ENCODE measurements at places on chromosomes 16 and 17.

- no peaks in the 10 kb centered on the region for H3K27me3 ChIP-seq
- DNase-seq, result no peak
- no peak overlapping the region for H3K27ac ChIP-seq
- no peak overlapping the region for H3K4me3 ChIP-seq
- peaks cover 6% of the 10 kb centered on the region for H3K36me3 ChIP-seq
These were observed 82.1 kb downstream of the MSI2 start for GRCh38 chr17:57338257-57338914.

- peak overlapping the region; percentile 5 for H3K27ac ChIP-seq
- no peaks in the 10 kb centered on the region for H3K27me3 ChIP-seq
- no peak overlapping the region for H3K4me3 ChIP-seq
- no peak for DNase-seq
- H3K4me1 ChIP-seq, result peaks cover 5% of the 10 kb centered on the region
- peaks cover 6% of the 10 kb centered on the region for H3K36me3 ChIP-seq
These were observed 108.4 kb downstream of the SYCE1L start for GRCh38 chr16:77307426-77308162.

- DNase-seq, result no peak
- H3K27ac ChIP-seq, result no peak overlapping the region
- H3K4me1 ChIP-seq, result no peaks in the 10 kb centered on the region
- H3K27me3 ChIP-seq, result no peaks in the 10 kb centered on the region
These were observed 8.5 kb downstream of the ZC3H18 start for GRCh38 chr16:88578446-88579313.

GRCh38 chr17:75031972-75032719 is 14.6 kb downstream of the ATP5PD start:
- H3K36me3 ChIP-seq, result no peaks in the 10 kb centered on the region
- no peaks in the 10 kb centered on the region for H3K27me3 ChIP-seq
- peak overlapping the region; percentile 60 for H3K4me3 ChIP-seq
- H3K27ac ChIP-seq, result no peak overlapping the region
- DNase-seq, result peak; percentile 29
- H3K4me1 ChIP-seq, result peaks cover 10% of the 10 kb centered on the region

- no peak overlapping the region for H3K4me3 ChIP-seq
- H3K27me3 ChIP-seq, result peaks cover 3% of the 10 kb centered on the region
- no peak overlapping the region for H3K27ac ChIP-seq
- no peaks in the 10 kb centered on the region for H3K36me3 ChIP-seq
These were observed 6.1 kb upstream of the STAC2 start for GRCh38 chr17:39231591-39232551.

- DNase-seq, result no peak
- H3K4me3 ChIP-seq, result no peak overlapping the region
- no peaks in the 10 kb centered on the region for H3K4me1 ChIP-seq
- no peaks in the 10 kb centered on the region for H3K27me3 ChIP-seq
- no peak overlapping the region for H3K27ac ChIP-seq
These were observed 37.5 kb upstream of the KCNJ16 start for GRCh38 chr17:70037498-70037897.

- H3K36me3 ChIP-seq, result no peaks in the 10 kb centered on the region
- H3K4me3 ChIP-seq, result no peak overlapping the region
- no peak for DNase-seq
- H3K4me1 ChIP-seq, result no peaks in the 10 kb centered on the region
- H3K27me3 ChIP-seq, result no peaks in the 10 kb centered on the region
These were observed 170.2 kb downstream of the RGS9 start for GRCh38 chr17:65307081-65307960.

GRCh38 chr16:3092501-3092941 is 6.6 kb downstream of the ZSCAN10 start:
- no peak overlapping the region for H3K27ac ChIP-seq
- H3K27me3 ChIP-seq, result no peaks in the 10 kb centered on the region
- H3K36me3 ChIP-seq, result no peaks in the 10 kb centered on the region
- no peak for DNase-seq

DNA sequence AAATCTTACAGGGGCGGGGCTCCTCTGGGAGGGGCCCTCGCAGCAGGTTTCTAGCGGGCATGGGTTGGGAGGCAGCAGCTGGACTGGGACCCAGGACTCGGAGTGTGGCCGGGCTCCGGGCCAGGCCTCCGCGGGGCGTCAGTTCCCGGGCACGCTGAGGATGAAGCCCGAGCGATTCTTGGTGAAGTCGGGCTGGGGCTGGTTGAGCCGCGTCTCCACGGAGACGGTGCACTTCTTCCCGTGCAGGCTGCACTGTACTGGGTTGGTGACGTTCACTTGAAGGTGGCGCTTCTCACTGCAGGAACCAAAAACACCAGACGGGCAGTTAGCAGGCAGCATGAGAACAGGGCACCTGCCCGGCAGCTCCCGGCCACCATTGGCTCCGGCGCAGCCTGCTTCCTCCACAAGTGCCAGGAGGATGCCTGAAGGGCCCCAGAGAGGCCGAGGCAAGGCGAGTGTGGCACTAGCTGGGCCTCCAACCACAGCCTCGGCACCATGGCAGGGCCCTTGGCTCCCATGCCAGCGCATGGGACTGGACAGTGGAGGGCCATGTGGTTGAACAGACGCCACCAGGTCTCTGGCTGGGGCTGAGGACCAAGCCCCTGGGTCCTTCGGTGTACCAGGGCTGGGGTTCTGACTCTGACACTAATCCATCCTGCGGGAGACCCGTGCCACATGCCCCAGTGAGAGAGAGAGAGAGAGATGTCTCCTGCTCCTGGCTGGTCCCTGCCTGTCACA is 8.0 kb downstream of the CDK5R1 start:
- H3K36me3 ChIP-seq, result no peaks in the 10 kb centered on the region
- no peak for DNase-seq
- H3K4me3 ChIP-seq, result no peak overlapping the region
- H3K27ac ChIP-seq, result no peak overlapping the region

DNA sequence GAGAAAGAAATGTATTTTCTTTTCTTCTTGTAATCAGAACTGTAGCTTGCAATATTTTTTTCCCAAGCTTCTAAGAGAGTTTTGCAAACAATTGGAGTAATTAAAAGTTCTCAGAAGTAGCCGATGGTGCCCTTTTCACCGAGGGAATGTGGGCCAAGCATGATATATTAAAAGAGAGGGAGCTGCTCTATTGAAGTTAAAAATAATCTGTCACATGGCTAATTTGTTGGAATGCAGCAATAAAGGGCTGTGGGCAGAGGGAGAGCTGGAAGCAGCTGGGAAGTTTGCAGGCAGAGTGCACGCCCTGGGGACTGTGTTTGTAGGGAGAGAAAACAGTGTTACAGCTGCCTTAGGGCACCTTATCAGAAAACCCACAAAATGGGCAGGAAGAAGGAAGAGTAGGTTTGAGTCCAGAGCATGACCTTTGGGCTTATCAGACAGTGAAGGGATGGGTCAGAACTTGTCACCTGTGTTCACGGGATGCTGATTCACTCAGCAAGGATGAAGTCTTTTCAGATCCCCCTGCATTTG is 18.5 kb upstream of the TERF2 start:
- no peak overlapping the region for H3K27ac ChIP-seq
- H3K27me3 ChIP-seq, result no peaks in the 10 kb centered on the region
- H3K4me3 ChIP-seq, result no peak overlapping the region
- H3K4me1 ChIP-seq, result no peaks in the 10 kb centered on the region
- no peaks in the 10 kb centered on the region for H3K36me3 ChIP-seq

GRCh38 chr16:27746076-27746855 is 196.3 kb downstream of the KATNIP start:
- H3K4me1 ChIP-seq, result peaks cover 7% of the 10 kb centered on the region
- H3K4me3 ChIP-seq, result no peak overlapping the region
- no peaks in the 10 kb centered on the region for H3K27me3 ChIP-seq
- no peak for DNase-seq
- no peak overlapping the region for H3K27ac ChIP-seq
- peaks cover 4% of the 10 kb centered on the region for H3K36me3 ChIP-seq

GRCh38 chr16:87764600-87765472 is 950 bp downstream of the KLHDC4 start:
- DNase-seq, result no peak
- no peak overlapping the region for H3K27ac ChIP-seq
- peaks cover 8% of the 10 kb centered on the region for H3K36me3 ChIP-seq
- H3K27me3 ChIP-seq, result no peaks in the 10 kb centered on the region
- peaks cover 4% of the 10 kb centered on the region for H3K4me1 ChIP-seq
- peak overlapping the region; percentile 87 for H3K4me3 ChIP-seq

GRCh38 chr17:74633326-74633725 is 9.8 kb upstream of the CD300E start:
- no peaks in the 10 kb centered on the region for H3K36me3 ChIP-seq
- H3K4me3 ChIP-seq, result no peak overlapping the region
- peaks cover 1% of the 10 kb centered on the region for H3K27me3 ChIP-seq
- H3K4me1 ChIP-seq, result peaks cover 13% of the 10 kb centered on the region
- H3K27ac ChIP-seq, result no peak overlapping the region
- no peak for DNase-seq

GRCh38 chr16:67779256-67780014 is 26.9 kb downstream of the RANBP10 start:
- DNase-seq, result peak; percentile 76
- H3K27me3 ChIP-seq, result no peaks in the 10 kb centered on the region
- H3K36me3 ChIP-seq, result no peaks in the 10 kb centered on the region
- H3K27ac ChIP-seq, result no peak overlapping the region

- no peak for DNase-seq
- H3K36me3 ChIP-seq, result no peaks in the 10 kb centered on the region
- H3K4me1 ChIP-seq, result no peaks in the 10 kb centered on the region
- no peak overlapping the region for H3K4me3 ChIP-seq
- no peaks in the 10 kb centered on the region for H3K27me3 ChIP-seq
These were observed 5.5 kb upstream of the PIEZO1 start for GRCh38 chr16:88790312-88791211.

GRCh38 chr17:68577497-68577821 is 23.7 kb downstream of the FAM20A start:
- H3K27me3 ChIP-seq, result no peaks in the 10 kb centered on the region
- H3K36me3 ChIP-seq, result no peaks in the 10 kb centered on the region
- no peak for DNase-seq
- H3K4me3 ChIP-seq, result no peak overlapping the region
- H3K27ac ChIP-seq, result no peak overlapping the region
- H3K4me1 ChIP-seq, result peaks cover 29% of the 10 kb centered on the region

DNA sequence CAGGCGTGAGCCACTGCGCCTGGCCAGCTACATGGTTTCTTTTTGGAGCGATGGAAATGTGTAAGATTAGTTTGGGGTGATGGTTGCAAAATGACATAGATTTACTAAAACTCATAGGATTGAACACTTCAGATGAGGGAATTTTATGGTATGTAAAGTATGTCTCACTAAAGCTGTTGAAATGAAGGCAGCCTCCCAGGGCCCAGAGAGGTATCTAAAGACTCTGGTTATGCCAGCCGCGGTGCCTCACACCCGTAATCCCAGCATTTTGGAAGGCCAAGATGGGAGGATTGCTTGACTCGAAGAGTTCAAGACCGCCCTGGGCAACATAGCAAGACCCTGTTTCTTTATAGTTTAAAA is 254.9 kb downstream of the PARN start:
- H3K27me3 ChIP-seq, result no peaks in the 10 kb centered on the region
- H3K36me3 ChIP-seq, result no peaks in the 10 kb centered on the region
- H3K27ac ChIP-seq, result no peak overlapping the region
- peaks cover 11% of the 10 kb centered on the region for H3K4me1 ChIP-seq

DNA sequence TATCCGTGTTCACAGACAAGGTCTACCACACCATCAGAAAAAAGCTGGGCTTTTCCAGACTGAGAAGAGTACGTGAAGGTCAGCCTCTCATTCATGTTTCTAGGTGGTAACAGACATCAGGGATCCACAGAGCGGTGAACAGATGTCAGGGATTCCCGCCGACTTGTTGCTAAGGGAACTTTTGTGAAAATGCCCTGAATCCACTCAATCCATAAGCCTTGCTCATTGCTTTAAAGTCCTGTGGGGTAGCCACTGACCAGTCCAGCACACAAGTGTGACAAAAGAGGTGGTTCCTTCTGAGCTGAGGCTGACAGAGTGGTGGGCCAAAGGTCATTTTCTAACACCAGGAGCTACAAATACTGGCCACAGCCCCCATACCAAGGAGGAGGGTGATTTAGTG is 5.9 kb downstream of the GAS7 start:
- H3K4me3 ChIP-seq, result no peak overlapping the region
- DNase-seq, result peak; percentile 75
- H3K36me3 ChIP-seq, result no peaks in the 10 kb centered on the region

- H3K36me3 ChIP-seq, result no peaks in the 10 kb centered on the region
- no peaks in the 10 kb centered on the region for H3K27me3 ChIP-seq
- no peak overlapping the region for H3K4me3 ChIP-seq
- peaks cover 58% of the 10 kb centered on the region for H3K4me1 ChIP-seq
- H3K27ac ChIP-seq, result no peak overlapping the region
- no peak for DNase-seq
These were observed 25.0 kb upstream of the ZNF750 start for GRCh38 chr17:82864713-82865248.

DNA sequence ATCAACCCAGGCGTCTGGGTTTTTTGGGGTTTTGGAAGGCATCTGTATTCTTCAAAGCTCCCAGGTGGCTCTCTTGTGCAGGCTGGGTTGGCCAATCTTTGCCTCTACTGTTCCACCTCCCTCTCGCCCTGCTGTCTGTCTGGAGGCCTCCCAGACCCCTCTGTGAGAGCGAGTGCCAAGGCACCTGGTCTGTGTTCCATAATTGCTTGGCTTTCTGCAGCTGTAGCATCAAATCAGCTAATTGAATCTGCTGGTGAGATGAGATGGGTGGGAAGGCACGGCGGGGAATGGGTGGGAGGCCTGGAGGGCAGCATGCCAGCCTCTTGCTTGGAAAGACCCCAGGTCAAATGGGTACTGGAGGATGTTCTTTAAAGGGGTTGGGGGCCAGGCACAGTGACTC is 52.5 kb upstream of the CLEC19A start:
- no peak overlapping the region for H3K4me3 ChIP-seq
- DNase-seq, result no peak
- no peaks in the 10 kb centered on the region for H3K36me3 ChIP-seq
- H3K27me3 ChIP-seq, result no peaks in the 10 kb centered on the region
- no peak overlapping the region for H3K27ac ChIP-seq

- H3K4me3 ChIP-seq, result no peak overlapping the region
- H3K4me1 ChIP-seq, result no peaks in the 10 kb centered on the region
- no peak for DNase-seq
- H3K27ac ChIP-seq, result no peak overlapping the region
- H3K27me3 ChIP-seq, result no peaks in the 10 kb centered on the region
- H3K36me3 ChIP-seq, result peaks cover 5% of the 10 kb centered on the region
These were observed 11.8 kb downstream of the GSPT1 start for GRCh38 chr16:11903906-11904305.

- H3K4me1 ChIP-seq, result peaks cover 20% of the 10 kb centered on the region
- H3K36me3 ChIP-seq, result no peaks in the 10 kb centered on the region
- H3K4me3 ChIP-seq, result no peak overlapping the region
- H3K27me3 ChIP-seq, result peaks cover 19% of the 10 kb centered on the region
These were observed 2.0 kb upstream of the ABR start for GRCh38 chr17:1181753-1182137.

DNA sequence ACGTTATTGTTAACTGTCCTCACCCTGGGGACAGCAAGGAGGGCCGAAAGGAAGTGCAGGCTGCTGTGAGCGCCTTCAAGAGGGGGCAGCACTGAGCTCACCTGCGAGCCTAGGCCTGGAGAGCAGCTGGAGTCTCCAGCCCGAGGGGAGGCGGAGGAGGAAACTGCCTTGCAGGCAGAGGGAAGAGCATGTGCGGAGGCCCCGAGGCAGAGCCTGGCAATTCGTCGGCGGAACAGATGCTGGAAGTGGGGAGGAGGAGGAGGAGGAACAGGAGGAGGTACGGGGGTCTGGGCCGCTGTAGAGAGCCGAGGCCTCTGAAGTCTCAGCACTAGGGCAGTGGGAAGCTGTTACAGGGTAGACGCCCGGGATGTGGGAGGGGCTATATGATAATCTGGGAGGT is 49.6 kb upstream of the PLCG2 start:
- H3K4me1 ChIP-seq, result peaks cover 12% of the 10 kb centered on the region
- H3K27me3 ChIP-seq, result no peaks in the 10 kb centered on the region
- no peak overlapping the region for H3K27ac ChIP-seq
- DNase-seq, result no peak
- no peak overlapping the region for H3K4me3 ChIP-seq

- no peaks in the 10 kb centered on the region for H3K27me3 ChIP-seq
- H3K36me3 ChIP-seq, result no peaks in the 10 kb centered on the region
- H3K4me3 ChIP-seq, result no peak overlapping the region
These were observed 8.6 kb upstream of the DUSP14 start for GRCh38 chr17:37481001-37481665.
